ENCODE measurements at places on chromosomes 7 and 10.

- no peak for DNase-seq
Observed at GRCh38 chr10:70680899-70681730, 8.8 kb downstream of the ADAMTS14 start.

DNA sequence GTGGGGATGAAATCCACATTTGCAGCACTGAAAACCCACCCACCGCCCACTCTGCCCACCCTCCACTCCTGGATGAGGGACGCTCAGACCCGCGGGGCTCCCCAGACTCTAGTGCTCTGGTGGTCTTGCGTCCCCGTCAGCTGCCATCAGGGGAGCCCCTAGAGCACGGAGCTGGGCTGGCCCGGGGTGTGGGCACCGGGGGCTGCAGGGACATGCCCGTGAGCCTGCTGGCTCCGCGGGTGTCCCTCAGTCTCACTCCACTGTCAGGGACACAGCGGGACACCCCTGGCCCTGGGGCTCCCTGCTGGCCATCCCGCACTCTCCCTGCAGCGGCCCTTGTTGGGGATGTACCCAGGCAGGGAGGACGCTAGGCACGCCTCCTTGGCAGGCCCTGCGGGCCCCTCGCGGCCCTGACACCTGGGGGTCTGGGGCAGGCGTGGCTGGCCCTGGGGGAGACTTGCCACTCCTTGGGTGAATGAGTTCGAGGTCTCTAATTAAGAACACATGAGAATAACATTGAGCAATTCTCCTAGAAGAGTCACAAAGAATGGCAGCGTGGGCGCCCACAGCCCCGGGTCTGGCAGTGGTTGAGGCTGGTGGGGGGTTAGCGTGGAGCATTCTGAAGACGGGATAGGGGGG lies 64.2 kb downstream of the CFAP46 start:
- no peak for DNase-seq

DNA sequence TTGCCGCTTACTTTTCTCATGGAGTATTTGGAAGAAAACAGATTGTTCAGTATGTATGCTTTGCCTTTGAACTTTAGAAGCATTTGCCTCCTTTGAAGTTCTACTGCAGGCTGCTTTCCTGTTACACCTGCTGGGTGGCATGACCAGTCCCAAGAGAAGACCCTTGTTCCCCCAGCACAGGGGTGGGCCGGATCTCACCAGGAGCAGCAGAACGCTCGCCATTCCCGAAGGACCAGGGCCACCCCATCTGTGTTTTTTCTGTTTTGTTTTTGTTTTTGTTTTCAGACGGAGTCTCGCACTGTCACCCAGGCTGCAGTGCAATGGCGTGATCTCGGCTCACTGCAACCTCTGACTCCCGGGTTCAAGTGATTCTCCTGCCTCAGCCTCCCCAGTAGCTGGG lies 493.6 kb downstream of the PTPRN2 start:
- DNase-seq = no peak

DNA sequence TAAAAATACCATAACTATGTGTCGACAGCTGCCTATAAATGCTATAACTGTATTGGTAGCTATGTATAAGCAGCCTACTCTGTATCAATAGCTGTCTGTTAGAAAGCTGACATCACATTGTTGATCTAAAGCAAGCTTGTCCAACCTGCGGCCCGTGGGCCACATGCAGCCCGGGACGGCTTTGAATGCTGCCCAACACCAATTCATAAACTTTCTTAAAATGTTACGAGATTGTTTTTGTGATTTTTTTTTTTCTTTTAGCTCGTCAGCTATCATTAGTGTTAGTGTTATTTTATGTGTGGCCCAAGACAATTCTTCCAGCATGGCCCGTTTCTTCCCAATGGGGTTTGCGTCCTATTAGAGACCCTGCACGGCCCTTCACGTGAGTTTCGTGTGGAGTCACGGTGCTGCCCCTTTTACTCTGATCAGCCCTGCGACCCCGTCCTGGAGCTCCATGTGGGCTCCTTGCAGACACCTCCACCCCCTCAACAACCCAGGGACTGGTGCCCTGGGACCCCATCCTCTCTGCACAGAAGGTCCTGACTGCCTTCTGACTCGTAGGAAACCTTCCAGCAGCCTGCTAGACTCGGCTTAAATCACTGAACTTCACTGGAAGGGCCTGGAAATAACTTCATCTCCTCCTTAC lies 4.5 kb upstream of the PRKAR1B start:
- DNase-seq = no peak

DNA sequence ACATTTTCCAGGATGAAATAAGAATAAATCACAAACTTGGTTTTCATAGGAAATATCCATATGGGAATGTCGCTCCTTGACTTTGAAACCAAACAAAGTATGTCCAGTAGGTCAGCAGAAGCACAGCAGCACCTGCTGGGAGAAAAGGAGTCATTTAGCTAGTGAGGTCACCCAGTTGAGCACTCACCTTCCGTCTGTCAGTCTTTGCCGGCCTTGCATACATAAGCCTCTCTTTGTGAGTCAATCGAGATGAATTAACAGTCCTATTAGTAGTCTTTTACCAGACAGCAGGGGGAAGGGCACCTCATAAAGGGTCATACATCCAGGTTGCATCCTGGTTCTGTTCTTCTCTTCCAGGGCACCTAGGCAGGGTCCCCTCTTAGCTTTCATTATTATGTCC lies 232.5 kb upstream of the FZD1 start:
- no peak for DNase-seq

DNA sequence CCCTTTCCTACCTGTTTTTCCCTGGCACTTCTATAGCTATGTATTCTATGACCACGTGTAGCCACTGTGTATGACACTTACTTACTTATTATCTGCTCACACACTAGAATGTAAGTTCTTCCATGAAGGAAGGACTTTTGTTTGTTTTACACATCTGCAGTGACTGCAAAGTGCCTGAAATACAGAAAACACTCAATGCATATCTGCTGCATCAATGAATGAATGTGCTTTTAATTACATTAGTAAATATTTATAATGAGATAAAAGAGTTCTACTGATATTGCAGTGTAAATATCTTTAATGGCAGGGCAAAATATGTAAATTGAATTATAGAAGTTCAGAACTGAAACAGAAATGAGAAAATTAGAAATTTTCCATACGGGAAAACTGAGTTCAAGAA lies 43.5 kb upstream of the CDC14C start:
- DNase-seq = no peak

GRCh38 chr10:89092981-89093380 lies 102.4 kb downstream of the FAS start:
- DNase-seq = no peak

GRCh38 chr10:43121444-43121843 lies 16.8 kb upstream of the CSGALNACT2 start:
- DNase-seq = no peak

GRCh38 chr7:45459476-45459875 lies 114.7 kb upstream of the ADCY1 start:
- DNase-seq = no peak

GRCh38 chr10:125783957-125784356 lies 8.3 kb upstream of the MMP21 start:
- no peak for DNase-seq

Data from activated CD8-positive, alpha-beta memory T cell treated with anti-CD3 and anti-CD28 coated beads for 1 hour (primary cell).